Endothelial cell (in vitro differentiated cells): ENCODE measurements at places on chromosomes 16 and 17.

GRCh38 chr17:32206861-32207260 lies 58.8 kb upstream of the RHBDL3 start:
- DNase-seq, result no peak

DNA sequence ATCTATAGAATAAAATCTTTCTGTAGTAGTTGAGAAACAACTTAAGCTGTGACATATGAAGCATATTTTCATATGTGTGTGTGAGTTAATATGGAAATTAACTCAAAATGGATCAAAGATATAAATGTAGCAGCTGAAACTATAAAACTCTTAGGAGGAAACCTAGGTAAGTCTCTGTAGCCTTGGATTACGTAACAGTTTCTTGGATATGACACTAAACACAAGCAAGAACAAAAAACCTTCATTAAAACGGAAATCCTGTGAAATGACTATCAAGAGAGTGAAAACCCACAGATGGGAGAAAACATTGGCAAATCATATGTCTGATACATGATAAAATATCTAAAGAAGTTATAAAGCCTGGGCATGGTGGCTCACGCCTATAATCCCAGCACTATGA lies 104.4 kb downstream of the VPS53 start:
- no peak for DNase-seq

DNA sequence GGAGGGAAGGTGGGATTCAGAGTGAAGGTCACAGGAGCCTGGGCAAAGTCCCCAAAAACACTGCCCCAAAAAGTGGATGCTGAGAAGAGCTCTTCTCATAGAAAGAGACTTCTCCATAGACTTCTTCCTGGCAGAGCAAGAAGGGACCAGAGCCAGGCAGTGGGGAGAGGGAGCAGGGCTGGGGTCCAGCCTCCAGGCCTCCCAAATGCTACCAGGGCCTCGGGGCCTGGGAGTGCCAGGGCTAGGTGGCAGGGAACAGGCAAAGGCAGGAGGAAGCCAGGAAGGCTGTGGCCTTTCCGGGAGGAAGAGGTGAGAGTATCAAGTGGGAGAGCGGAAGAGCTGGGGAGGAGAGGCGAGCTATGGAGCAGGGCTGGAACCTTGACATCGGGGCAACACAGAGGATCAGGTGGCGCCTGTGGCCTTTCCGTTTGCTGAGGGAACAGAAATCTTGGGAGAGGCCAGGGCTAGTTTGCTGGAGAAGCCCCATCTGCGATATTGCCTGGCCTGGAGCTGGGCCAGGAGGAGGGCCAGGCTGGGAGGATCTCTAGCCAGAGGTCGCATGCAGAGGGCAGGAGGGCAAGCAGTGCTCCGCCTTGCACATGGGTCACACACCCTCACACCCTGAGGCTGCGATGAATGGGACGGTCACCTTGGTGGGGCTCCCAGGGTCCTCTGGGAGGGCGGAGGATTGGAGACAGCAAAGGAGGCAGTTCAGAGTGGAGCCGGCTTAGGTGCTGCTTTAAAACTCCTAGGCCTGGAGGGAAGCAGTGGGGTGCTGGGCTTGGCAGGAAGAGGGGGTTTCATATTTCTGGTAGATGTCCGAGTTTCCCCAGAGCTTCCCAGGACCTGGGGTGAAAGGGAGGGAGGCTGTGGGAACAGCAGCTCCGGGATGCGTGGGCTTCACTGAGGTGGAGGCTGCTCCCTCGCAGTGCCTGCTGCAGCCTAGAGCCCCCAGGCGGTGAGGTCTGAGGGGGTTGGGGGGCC lies 3.4 kb downstream of the SLC16A5 start:
- DNase-seq, result peak; percentile 22

DNA sequence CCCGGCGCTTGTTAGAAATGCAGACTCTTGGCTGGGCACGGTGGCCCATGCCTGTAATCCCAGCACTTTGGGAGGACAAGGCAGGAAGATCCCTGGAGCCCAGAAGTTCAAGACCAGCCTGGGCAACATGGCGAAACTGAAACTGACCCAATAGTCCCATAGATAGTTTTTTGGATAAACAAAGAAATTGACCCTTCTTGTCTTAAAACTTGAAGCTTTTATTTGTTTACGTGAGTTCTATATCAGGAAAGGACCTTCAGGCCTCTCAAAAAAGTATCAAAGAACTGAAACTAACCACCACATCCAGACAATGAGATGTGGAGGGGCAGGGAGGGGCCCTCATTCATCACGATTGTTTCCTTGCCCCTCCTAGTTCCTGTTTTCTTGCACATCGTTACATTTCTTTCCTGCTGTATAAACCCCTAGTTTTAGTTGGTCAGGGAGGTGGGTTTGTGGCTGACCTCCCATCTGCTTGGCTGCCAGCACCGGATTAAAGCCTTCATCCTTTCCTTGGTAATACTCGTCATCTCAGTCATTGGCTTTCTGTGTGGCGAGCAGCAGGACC lies 29.9 kb upstream of the PRM1 start:
- peak; percentile 18 for DNase-seq

- no peak for DNase-seq
Observed at GRCh38 chr16:63981639-63982038, 1140.2 kb downstream of the CDH11 start.

DNA sequence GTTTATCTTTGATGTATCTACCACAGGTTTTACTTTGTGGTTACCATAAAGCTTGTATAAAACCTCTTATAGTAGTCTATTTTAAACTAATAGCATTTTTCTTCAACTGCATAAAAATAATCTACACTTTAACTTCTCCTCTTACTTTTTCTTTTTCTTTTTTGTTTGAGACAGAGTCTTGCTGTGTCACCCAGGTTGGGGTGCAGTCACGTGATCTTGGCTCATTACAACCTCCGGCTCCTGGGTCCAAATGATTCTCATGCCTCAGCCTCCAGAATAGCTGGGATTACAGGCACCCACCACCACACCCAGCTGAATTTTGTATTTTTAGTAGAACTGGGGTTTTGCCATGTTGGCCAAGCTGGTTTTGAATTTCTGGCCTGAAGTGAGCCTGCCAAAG lies 53.4 kb upstream of the ZKSCAN2 start:
- DNase-seq, result no peak

GRCh38 chr16:70375636-70376611 lies 29.2 kb downstream of the DDX19A start:
- DNase-seq, result no peak

DNA sequence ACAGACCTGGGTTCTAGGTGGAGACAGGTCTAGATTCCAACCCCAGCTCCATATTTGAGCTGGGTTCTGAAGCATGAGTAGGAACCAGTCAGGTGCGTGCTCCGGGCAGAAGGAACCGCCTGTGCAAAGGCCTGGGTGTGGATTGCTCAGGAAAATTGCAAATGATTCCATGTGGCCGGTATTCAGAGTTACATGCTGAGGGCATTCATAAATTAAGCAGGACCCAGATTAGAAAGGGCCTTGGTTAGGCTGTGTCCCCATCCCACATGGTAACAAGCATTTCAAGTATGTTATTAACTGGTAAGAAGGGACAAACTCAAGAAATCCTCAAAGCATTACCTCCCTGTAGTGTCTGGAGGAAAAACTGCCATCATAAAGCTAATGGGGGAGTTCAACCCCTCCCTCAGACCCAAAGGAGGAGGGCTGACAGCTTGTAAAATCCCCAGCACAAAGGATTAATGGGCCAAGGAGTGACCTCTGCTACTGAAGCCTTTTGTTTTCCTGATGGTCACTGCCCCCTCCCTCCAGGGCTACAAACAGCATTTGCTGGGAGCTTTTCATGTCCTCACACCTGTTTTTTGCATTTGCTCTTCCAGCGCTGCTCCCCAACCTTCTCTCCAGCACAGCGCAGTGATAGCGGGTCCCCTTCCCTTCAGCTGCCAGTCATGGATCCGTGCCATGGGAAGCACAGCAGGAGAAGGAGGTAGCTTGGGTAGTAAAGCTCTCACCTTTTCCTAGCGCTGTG lies 218.0 kb downstream of the C16orf95 start:
- DNase-seq, result no peak

DNA sequence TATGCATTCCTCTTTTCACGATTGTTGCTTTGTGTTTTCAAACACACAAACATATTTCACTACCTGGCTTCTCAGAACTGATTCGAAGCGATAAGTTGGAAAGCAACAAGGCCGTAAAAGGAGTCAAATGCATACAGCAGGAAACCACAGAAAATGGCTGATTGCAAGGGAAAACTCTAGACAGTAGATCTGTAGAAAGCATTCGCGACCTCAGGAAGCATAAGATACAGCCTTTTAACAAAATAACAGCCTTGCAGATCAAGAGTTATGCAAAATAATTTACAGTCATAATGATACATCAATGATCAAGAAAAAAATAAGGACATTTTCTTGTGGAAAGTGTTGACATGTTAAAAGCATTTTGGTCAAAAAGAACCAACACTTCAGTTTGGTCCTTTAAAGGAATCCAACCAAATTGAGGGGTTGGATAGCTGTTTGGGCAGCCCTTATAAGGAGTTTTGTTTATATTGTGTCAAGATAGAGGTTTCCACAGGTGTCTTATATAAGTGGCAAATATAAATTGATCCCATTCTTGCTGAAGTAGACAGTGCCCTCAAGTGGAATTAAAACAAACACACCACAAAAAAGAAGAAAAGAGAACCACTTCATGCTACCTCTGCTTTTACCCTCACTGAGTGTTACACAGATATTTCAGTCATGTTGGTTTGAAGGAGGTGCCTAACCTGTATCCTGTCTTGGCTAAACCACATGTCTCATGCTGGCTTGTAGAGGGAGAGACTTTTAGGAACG lies 5.5 kb downstream of the CYLD start:
- DNase-seq, result no peak

DNA sequence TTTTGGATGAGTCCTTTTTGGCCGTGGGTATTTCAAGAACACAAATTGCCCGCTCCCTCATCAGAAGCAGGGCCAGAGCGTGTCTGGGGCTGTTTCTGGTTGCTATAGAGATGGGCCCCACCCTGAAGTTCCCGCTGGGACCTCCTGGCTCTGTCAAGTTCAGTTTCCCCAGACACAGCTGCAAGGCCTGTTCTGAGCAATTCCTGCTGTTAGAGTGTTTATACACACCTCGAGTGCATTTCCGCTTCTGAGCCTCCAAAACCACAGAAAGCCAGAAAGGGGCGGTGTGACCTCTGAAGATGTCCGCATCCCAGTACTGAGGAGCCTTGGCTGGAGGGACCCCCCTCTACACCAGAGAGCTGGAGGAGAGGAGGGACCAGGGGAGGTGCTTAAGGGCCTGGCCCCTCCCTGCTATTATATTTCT lies 9.3 kb upstream of the WBP2 start:
- DNase-seq, result no peak

GRCh38 chr16:24694931-24695330 lies 34.5 kb upstream of the TNRC6A start:
- DNase-seq, result no peak

- no peak for DNase-seq
Observed at GRCh38 chr16:49550140-49550539, 176.5 kb downstream of the C16orf78 start.

DNA sequence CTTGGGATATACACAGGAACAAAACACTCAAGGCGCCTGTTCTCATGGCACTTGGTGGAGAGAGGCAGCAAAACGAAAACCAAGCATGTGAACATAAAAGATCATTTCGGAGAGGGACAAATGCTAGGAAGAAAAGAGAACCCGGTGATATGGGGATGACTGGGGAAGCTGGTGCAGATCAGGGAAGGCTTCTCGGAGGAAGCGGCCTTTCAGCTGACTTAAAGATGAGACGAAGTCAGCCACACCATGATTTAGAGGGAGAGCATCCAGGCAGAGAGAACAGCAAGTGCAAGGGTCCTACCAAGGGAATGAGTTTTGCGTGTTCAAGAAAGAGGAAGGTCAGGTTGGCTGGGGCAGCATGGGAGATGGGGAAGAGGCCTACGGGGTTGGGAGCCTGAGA lies 250.9 kb downstream of the KATNIP start:
- no peak for DNase-seq

- DNase-seq, result no peak
Observed at GRCh38 chr16:79716645-79717332, 116.3 kb upstream of the MAF start.

DNA sequence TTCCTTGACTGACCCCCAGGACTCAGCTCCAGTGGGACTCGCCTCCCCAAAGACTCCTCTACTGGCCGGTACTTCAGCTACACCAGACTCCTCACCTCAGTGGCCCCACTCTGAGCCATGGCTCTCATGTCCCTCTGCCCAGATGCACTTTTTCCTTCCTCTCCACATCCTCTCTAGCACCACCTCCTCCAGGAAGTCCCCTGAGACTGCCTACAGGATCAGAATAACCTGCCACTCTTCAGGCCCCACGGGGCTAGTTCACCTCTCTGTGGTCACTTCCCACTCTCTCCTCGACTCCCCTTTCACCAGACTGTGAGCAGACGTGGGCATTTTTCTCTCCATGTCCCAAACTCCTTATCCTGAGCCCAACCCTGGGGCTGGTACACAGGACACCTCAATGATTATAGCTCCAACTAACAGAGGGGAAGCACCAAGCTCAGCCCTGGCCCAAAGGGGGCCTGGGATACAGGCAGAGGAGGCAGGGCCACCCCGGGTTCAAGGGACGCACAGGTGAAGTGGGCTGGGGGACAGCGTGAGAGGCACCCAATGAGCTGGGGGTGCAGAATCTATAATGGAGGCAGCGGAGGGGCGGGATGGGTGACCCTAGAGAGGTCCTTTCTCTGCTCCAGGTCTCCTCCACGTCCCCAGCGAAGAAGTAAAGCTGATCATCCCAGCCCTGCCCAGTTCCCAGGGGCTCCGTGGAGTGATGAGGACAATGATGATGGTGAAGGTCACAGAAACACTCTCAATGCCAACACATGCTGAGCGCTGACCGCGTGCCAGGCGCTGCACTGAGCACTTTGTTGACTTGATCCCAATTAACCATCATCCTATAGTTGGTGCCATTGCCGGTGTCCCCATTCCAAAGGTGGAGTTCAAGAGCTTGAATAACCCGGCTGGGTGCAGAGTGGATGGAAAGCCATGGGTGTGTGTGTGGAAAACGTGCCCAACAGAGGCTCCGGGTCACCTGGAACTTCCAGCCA lies 3.9 kb downstream of the TRPV3 start:
- DNase-seq, result no peak

- peak; percentile 55 for DNase-seq
Observed at GRCh38 chr17:12545877-12546513, 119.7 kb upstream of the MYOCD start.

- no peak for DNase-seq
Observed at GRCh38 chr17:81811705-81812570, 8.0 kb downstream of the GCGR start.

GRCh38 chr17:50534222-50534978 lies 1.9 kb downstream of the EPN3 start:
- DNase-seq, result no peak

DNA sequence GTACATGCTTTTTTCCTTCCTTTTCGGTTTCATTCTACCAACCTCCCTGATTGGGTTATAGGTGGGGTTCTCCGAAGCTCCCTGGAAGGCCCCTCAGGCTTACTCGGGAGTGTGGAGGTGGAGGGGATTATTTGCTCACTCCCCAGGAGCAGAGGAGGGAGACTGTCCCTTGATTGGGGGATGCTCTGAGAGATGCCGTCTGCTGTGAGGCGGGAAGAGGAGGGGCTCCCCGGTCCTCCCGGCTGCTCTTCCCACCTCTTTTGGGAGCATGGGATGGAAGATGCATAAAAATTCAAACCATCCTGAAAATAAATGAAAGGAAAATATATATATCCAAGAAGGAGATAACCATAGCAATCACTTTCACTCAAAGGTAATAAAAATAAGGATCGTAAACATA lies 16.1 kb upstream of the RPTOR start:
- DNase-seq, result no peak
